ENCODE measurements at places on chromosomes 6 and 20.

DNA sequence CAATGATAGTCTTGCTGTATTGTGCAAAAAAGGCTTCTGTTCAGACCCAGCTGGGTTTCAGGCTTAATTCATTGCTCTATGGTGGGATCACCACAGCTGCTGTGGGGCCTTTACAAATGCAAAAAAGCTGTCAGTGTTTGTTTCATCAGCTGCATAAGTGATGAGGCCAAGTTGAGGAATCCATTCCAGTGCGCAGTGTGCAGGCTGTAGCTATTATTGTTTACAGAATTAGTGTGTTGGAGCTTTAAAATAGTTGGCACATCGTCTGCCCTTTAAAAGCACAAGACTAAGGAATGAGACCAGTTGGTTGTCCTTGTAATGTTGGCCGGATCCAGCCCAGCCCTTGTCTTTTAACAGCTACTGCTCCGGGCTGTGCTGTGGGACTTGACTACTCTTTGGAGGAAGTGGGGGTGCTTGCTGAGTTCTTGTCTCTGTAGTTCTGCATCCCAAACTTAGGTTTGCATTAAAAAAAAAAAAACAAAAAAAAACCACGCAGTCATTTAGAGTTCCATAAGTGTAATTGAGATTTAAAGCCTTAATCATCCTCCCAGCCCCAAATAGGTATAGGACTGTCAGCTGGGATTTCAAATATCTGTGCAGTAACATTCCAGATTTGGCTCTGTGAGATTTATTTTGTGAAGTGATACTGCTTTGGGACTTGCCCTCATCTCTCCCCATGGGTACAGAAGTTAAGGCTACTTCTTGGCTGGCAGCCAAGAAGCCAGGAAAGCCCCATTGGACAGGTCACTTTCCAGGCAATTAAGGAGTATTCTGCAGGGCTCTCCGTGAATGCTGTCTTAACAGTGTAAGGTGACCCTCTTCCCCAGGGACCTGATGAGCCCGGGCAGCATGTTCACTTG, 19.3 kb downstream of the JARID2 start:
- DNase-seq: no peak

DNA sequence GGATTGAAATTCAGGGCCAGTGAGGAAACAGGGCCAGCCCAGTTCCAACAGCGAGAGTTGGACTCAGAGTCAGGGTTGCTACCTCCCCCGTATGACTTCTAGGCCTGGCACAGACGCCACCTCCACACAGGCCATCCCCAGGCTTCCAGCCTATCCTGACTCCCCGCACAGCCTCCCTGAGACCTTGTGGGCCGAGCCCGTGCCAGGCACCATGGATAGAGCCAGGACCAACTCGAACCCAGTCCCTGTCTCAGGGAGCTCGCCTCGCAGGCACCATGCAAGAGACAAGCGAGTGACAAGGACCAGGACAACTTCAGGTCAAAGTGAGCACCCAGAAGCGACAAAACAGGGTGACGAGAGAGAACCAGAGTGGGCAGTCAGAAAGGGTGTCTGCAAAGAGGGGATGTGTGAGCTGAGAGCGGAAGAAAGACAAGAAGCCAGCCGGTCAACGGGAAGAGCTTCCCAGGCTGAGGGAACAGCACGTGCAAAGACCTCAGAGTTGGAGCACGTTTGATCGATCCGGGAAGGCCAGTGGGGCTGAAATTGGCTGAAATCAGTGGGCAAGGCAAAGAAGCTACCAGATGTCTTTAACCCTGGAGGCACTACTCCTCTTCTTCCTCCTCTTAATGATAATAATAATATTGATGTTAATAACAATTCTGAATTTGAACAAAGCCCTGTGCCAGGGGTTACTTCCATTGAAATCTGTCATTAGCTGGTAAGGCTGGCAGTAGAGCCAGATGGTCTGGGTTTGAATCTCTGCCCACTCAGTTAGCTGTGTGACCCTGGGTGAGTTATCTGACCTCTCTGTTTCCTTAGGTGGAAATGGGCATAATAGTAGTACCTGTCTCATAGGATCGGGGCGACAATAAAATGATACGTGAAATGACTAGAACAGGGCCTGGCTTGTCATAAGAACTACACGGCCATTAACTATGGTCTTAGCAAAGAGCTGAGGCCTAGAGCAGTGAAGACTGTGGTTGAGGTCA, 45.0 kb downstream of the KIAA1755 start:
- DNase-seq: peak; percentile 87

DNA sequence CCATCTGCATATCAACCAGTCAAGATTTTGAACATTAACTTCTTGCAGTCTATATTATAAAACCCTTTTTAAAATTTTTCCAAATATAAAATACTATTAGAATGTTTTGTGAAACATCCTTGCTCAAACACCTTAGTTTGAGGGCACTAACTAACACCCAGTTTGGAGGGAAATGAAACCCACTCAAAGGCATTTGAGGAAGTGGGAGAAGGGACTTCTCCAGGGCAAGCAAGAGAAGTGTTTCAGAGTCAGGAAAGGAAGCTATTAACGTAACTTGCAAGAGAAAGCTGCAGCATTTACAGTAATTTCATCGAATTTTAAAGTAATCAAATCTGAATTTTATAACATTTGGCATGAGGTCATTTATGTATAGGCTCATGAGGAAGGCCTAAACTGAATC, 21.3 kb downstream of the MTFR2 start:
- DNase-seq: no peak

- no peak for DNase-seq
These were observed 140.4 kb downstream of the NCOA3 start for GRCh38 chr20:47642118-47642517.

GRCh38 chr6:48957781-48958180, 505.3 kb downstream of the MMUT start:
- no peak for DNase-seq

DNA sequence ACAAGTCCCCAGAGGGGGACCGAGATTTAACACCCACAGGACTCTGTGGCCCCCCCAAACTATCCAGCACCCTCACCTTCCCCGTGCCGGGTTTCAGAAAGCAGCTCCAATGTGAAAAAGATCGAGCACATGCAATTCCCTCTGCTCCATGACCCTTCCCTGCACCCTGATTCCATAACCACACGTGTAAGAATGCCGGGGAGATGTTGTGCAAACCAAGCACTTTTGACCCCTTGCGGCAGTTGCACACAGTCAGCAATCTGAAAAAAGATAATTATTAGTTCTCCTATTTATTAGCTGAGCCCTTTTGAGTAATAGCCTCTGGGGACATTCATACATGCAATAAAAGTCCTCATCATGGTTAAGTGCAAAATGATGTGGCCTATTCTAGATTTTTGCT, 13.0 kb downstream of the FOXQ1 start:
- DNase-seq: no peak

GRCh38 chr6:159359581-159360297, 190.5 kb downstream of the FNDC1 start:
- DNase-seq: no peak

GRCh38 chr6:17741507-17741906, 34.8 kb upstream of the NUP153 start:
- no peak for DNase-seq

DNA sequence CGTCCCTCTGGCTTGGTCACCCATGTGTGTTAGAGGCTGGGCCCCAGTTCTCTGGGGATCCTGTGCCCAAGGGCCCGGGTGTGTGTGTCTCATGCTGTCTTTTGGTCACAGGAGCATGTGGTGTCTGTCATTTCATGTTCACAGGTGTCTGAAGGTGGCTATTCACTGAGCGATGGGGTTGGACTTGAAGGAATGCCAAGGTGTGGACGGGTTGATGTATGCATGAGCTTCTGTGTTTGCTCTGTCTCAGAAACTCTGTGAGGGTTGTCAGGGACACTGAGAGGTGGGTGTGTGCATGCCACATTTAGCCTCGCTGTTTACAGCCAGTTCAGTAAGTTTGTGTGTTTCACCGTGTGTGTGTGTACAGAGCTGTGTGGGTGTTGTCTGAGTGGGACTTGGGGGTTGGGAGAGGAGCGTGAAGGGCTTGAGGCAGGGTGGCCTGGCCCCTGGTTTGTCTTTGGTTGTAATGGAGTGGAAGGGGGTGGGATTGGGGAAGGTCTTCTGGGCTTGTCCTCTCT, 1.2 kb downstream of the DDR1 start:
- DNase-seq: no peak

DNA sequence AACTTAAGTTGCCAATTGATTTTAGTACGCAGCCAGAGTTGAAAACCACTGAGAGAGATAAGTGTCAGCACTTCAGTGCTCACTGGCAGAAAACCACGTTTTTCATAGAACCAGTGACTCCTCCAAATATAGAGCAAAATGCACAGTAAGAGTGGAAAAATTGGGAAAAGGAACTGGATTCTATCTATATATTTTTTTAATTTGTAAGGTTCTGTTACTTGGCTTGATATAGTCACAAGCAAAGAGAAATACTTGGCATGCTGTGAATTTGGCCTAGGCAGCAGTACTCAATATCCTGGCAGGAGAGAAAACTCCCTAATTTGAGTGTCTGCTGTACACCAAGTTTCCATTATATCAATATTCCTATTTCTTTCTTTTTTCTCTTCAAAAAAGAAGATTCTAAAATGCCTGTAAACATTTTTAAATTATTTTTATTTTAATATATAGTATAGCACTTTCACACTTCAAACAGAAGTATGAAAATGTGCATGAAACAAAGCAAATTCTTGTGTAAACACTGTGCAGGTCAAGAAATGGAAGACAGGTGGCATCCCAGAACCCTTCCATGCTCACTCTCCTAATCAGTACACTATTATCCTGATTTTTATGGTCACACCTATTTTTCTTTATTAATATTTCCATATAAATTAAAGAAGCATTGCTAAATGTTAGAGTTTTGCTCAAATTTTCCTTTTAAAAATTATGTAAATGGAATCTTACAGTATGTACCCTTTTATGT, 561.8 kb upstream of the RNF217 start:
- no peak for DNase-seq

GRCh38 chr6:63504777-63505384, 67.4 kb upstream of the LOC128125822 start:
- no peak for DNase-seq

- no peak for DNase-seq
These were observed 195.1 kb downstream of the PRKN start for GRCh38 chr6:162532283-162533008.

DNA sequence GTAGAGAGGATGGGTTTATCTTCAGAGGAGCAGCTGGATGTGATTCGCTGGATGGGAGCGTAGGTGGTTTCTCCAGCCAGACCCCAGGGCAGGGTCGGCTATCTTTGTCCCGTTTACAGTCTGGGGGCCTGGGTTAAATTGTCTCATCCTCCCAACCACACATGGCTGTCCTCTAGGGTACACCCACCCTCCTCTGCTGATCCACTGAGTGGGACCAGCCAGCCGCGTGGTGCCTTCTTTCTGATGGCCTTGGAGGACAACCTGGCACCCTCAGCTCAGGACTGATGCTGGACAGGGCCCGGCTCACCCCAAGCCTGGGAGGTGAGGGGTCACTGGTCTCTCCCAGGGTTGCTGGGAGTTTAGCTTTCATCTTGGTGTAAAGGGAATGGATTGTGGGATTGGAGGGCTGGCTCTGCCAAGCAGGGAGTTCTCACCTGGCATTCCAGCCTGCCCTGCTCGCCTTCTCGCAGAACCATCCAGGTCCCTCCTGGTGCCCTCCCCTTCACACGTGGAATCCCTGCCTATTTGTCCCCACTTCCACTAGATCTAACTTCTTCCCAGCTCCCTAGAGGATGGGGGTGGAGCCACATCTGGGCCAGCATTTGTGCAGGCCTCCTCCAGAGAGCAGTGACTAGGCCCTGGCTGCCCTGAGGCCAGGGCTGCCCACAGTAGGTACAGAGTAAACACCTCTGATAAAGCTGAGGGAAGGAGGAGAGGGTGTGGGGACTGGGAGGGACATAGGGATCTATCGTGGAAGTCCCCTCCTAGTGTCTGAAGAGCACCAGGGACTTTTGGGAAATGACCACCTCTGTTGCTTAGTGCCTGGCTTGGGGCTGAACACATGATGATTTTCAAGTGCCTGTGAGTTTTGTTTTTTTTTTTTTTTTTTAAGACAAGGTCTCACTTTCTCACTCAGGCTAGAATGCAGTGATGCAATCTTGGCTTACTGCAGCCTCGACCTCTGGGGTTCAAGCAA, 1.6 kb downstream of the ITPR3 start:
- DNase-seq: no peak

GRCh38 chr6:22099231-22099630, 197.6 kb downstream of the PRL start:
- no peak for DNase-seq

DNA sequence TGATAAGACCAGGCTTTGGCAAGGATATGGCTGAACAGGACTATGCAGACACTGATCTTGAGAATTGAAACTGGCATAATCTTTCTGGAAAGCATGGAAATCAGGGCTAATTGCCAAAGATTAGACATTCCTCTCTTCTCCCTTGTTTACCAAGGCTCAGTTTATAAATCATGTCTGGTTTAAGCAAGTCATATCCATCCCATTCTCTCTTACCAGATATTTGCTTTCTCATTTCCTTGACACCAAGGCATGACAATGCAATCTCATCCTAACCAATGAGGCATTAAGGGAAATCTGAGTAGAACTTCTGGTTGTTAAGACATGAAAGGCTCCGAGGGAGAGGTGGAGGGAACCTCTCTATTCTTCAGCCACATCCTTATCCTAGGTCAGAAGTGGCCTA, 110.3 kb upstream of the CEP85L start:
- DNase-seq: no peak

DNA sequence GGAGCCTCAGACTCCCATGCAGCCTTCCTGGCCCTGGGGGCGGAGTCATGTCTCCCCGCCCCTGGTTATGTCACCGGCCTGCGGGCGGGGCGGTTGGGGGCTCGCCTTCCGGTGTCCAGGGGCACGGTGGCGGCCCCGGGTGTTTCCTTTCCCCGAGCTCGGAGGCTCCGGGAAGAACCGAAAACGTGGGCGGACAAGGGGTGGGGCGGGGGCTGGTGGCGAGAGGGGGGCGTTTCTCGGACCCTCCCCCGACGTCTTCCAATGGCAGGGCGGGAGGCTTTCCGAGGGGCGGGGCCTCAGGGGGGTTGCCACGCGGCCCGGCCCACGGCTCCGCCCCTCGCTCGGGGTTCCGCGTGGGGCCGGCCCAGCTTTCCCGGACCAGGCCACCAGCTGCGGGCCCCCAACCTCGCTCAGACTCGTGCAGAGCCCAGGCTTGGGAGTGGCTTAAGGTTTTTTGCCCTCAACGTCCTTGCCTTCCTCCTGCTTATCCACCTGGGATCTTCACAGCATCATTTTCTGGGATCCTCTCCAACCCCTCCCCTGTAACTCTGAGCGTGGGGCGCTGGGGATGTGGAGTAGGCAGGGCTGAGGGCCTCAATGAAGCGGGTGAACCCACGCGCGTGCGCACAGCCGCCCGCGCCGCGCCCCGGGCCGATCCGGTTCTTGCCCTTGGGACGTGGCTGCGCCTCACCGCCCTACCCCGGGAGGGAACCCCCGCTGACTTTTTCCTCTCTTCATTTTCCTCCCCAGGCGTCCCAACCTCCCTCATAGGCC, 2.1 kb upstream of the NRN1 start:
- DNase-seq: no peak

DNA sequence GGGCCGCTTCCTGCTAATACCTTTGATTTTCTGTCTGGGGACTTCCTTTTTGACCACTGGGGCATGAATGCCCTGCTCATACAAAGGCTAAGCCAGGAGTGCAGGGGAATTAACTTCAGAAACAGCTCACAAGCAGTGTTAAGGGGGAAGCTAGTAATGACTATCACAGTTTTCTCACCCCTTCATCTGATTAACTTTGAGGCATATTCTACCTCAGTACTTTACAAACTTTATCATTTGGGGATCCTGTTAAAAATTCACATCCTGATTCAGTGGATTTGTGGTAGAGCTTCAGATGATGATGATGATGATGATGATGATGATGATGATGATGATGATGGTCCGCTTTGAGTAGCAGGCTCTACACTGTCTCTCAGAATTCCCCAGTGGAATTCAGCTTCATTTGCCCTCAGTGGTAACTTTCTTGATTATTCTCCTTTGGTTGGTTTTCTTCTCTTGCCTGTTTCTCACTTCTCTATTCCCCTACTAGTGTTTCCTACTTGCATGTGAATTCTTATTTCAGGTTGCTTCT, 78.4 kb upstream of the TMEM170B start:
- DNase-seq: no peak
